Mesothelial cell of epicardium (in vitro differentiated cells): ENCODE measurements at places on chromosomes 16 and 17. TPM values are rescaled to one million over a fixed set of nuclear protein-coding genes. Genes with fewer than 3 reads are reported as not detected.

Gene SECTM1
- 5.8 to 7.0 TPM (median 7.0 TPM) in 3 replicates for total RNA-seq

Gene AHSP
- total RNA-seq, result not detected in 3 replicates

DNA sequence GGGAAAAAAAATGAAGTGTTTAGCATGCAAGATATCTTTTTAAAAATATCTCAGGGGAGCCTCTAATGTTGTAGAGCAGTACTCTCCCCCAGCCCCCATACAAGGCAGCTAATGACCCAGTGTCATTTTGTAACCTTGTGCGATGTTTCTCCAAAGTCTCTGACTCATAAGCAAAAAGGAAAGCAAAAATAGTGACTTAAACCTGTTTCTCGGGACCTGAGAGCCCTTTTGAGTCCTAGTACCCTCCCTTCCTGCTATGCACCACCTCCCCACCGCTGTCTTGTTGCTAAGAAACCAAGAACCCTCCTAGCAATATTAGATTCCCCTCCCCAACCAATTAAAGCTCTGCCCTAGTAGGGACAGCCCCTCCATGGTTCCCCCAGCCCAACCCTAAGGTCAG, 2.8 kb downstream of the MYCBPAP start:
- no peak for DNase-seq

- DNase-seq, result no peak
These were observed 120.5 kb downstream of the ZNF778 start for GRCh38 chr16:89337965-89338364.

DNA sequence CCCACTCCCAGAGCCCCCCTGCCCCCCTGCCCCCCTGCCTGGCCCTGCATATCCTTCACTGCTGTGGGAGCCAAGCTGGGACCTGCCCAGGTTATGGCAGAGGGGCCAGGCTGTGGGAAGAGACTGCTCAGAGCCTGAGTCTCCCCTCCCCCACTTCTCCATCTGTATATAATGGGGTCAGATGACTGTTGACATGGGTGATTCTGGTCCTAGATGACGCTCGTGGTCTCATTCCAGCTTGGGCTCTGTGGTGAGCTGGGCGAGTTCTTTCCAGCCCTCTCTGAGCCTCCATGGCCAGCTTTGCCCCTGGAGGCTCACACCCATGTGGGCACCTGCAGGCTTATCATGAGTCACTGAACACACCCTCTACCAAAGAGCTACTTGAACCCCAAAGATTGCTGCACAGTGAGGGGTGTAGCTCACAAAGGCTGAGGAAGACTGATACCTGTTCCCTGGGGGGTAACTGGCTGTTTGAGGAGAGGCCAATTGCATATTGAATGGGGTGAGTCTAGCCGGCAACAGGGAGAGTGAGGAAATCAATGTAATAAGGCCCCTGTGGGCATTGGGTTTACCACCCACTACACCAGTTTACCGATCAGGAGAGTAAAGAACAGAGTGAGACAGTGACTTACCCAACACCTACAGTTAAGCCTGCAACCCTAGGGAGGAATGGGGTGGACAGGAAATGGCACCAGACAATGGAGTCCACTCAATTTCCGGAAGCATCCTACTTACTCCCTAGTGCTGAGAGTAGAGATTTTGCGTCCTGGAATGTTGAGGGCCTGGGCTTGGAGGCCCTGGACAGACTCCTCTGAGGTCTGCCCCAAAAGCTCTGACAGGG, 4.2 kb upstream of the SREBF1 start:
- DNase-seq, result no peak

Gene PRKCB
- 0.27 to 0.38 TPM (median 0.27 TPM) in 3 replicates for total RNA-seq

Gene ITGB3
- total RNA-seq, result 1.0 to 1.5 TPM (median 1.1 TPM) in 3 replicates

DNA sequence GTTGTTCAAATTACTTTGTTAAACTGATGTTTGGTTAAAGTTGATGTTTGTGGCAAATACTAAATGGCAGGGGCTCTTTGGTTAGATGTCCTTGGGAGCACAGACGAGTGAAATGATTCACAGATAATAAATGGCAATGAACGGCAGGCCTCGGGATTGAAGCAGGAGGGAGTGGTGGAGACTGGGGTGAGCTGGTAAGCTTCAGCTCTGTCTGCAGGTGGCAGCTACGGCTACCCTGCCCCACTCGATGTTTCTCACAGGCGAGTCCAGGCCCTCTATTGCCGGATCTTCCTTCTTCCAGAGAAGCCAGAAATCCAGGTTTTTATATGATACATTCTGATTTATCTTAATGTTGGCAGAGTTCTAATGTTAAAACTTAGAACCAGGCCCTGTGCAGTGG, 144.8 kb upstream of the CACNG5 start:
- DNase-seq, result no peak

DNA sequence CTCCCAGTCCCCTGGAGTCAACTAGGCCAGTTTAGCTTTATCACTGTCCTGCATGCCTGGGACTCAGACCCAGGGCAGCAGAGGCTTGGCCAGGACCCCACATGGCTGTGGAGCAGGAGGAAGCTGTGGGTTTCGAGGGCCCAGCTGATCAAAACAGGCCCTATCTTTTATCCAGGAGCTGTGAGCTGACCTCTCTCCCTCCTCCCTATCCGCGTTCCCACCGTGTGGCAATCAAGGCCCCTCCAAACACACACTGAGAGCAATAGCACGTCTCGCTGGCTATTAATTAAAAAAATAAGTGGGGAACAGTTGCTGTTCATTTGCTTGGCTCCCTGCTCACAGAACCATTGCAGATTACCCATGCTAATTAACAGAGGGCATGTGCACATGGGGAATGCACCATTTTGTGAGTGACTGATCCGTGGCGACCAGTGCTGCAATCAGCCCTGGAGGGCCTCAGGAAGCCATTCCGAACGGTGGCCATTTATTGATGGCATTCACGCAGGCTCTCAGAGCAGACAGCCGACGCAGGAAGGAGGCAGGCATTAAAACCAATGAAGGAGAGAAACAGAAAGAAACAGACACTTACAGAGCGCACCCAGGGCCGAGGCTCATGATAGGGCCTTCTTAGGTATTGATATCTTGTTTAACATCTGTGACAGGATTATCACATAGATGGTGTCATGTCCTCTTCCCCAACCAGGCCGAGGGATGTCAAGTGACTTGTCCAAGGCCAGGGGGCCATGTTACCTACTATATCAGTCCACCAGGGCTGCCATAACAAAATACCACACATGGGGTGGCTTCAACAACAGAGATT, 157.1 kb downstream of the KATNIP start:
- no peak for DNase-seq

DNA sequence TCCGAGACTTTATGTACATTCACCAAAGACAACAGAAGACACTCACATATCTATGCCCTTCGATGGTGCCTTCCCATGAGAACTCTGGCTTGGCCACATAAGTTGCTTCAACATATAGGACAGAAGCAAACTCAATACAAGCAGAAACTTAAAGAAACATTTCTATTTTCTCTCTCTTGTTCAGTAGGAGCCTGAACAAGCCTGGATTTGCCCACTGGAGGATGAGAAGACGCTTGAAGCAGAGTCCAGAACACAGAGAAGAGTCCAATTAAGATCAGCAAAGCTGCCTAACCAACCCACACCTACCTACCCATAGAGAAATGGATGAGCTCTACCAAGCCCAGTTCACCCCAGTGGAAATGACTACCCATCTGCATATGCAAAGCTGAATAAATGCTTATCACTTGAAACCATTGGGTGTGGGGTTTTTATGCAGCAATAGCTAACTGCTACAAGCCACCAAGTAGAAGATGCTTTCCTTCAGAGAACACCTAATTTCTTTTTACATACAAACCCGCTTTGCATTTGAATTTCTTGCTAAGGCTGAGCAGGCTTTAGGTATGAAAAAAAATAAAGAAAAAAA, 337.9 kb upstream of the DYNLRB2 start:
- no peak for DNase-seq

DNA sequence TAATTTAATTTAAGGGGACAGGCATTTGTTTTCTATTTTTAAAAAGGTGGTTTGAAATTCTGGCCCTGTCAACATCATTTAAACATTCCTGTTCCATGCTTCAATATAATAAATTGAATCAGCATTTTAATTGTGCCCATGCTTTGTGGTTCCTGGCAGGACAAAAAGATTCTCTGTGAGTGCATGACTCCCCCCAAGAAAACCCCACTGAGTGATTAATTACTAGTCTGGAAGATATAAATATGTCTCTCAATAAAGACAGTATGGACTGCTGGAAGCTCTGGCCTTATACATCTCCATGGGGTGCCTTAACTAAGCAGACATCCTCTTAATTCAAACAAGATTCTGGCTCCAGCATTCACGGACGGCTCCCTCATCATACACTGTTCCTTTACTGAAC, 95.0 kb upstream of the PSMD7 start:
- no peak for DNase-seq

Gene CCDC200
- not detected in 3 replicates for total RNA-seq

DNA sequence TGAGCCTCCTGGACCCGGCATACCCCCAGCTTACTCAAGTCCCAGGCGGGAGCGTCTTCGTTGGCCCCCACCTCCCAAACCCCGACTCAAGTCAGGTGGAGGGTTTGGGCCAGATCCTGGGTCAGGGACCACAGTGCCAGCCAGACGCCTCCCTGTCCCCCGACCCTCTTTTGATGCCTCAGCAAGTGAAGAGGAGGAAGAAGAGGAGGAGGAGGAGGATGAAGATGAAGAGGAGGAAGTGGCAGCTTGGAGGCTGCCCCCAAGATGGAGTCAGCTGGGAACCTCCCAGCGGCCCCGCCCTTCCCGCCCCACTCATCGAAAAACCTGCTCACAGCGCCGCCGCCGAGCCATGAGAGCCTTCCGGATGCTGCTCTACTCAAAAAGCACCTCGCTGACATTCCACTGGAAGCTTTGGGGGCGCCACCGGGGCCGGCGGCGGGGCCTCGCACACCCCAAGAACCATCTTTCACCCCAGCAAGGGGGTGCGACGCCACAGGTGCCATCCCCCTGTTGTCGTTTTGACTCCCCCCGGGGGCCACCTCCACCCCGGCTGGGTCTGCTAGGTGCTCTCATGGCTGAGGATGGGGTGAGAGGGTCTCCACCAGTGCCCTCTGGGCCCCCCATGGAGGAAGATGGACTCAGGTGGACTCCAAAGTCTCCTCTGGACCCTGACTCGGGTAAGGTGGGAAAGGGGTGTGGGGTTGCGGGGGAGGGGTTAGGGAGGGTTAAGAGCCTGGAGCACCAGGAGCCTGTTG, 1.6 kb downstream of the SENP3 start:
- DNase-seq, result no peak

GRCh38 chr17:48545022-48545375, at the start of gene HOXB2:
Gene HOXB2 (minus strand): TSS chr17:48545109. CDS start chr17:48544911, 198 bp downstream.
- no peak for DNase-seq

DNA sequence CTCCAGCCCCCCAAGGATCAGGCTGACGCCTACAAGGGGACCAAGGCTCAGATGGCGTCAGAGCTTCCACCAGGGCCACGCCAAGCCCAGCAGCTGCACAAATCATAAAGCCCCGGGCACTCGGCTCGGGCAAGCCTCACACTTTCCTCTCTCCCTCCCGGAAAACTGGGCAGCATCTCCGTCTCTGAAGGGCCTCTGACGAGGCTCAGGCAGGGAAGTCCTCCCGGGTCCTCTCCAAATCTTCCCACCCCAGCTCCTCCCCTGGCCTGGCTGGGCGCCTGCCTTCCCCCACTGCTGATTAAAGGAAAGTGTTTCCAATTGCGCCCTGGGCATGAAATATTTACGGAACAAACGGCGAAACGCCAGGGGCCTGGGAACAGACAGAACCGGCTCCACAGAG, 38.5 kb downstream of the PIEZO1 start:
- no peak for DNase-seq

DNA sequence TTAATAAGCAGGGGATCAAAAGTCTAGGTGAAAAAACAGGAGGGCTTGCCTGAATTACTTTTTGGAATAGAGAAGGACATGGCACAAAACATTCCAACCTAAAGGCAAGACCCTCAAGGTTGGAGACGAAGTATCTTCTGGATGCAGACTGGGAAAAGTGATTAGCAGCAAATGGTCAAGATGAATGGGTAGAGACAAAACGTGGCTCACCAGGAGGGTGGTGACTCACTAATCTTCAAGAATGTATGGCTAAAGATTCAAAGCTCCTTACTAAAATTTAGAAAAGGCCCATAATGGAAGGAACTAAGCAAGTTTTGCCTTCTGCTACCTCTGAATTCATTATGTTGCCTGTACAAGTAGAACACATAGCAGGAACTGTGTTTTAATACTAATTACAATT, 469.5 kb upstream of the RBFOX1 start:
- DNase-seq, result no peak

- DNase-seq, result no peak
These were observed 118.3 kb downstream of the SMG6 start for GRCh38 chr17:2184993-2185931.

Gene MAZ
- total RNA-seq, result 345 to 360 TPM (median 349 TPM) in 3 replicates

DNA sequence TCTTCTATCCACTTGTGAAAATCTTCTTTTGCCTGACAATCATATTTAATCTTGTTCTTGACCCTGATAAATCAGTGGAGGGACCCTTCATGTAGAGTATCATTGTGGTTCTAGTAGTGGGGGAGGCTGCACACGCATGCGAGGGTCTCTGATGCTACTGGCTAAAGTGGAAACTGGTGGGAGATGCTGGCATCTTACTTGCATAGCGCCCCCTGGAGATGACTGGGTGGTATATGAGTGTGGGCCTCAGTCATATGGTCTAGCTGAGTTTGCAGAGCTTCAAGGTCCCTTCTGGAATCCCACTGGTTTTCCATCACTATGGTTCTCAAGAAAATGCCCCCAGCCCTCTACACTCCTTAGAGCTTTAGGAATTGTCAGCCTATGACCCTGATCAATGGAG, 236.4 kb upstream of the AXIN2 start:
- no peak for DNase-seq

Gene RRAD
- total RNA-seq, result 2.7 to 3.7 TPM (median 2.9 TPM) in 3 replicates

- DNase-seq, result no peak
These were observed 8.8 kb upstream of the CNOT1 start for GRCh38 chr16:58638148-58639036.

DNA sequence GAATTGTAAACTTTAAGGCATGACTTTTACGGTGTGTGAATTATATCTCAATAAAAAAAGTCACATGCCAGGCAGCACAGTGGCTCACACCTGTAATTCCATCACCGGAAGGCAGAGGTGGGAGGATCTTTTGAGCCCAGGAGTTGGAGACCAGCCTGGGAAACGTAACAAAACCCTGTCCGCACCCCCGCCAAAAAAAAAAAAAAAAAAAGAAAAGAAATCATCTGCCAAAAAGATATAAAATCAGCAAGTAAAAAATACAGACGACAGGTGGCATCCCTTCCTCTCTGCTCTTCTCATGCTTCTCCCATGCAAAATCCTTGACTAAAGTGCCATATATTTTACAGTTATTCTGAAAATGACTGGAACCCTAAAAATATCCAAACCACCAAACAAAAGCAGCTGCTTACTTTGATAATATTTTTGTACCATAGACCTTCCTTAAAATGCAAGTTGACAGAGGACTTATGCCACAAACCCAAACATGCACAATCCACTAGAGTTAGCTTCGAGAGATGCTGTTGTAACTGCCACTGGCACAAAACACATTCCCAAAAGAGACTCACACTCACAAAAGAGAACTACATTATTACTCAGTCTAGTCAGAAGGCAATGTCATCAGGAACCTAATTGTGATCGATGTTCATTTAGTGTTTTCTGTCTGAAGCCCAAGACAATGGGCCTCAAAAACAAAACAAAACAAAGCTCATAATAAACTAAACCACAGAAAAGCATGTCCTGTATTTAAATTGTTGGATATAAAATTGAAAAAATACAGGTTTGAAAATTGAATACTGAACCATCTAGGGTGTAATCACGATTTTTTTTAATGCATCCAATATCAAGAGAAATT, 2.4 kb downstream of the CRLF3 start:
- no peak for DNase-seq
